Esophagus muscularis mucosa (tissue), 4 donors: ENCODE measurements at places on chromosomes 11 and 22. TPM values are rescaled to one million over a fixed set of nuclear protein-coding genes. Genes with fewer than 3 reads are reported as not detected.

DNA sequence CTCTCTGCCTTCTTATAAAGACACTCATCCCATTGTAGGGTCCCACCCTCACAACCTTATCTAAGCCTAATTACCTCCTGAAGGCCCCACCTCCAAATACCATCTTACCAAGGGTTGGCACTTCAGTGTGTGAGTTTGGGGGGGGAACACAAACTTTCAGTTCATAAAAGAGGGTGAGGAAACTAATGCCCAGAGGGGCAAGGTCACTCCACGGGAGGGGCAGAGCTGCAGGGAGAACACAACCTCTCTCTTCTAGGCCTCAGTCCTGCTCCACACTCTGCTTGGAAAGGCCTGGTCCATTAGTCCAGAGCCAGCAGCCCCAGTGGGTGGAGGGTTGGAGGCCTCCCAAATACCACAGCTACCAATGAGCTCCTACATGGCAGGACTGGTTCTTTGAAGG lies 2.7 kb upstream of the BATF2 start:
- no peak for DNase-seq

DNA sequence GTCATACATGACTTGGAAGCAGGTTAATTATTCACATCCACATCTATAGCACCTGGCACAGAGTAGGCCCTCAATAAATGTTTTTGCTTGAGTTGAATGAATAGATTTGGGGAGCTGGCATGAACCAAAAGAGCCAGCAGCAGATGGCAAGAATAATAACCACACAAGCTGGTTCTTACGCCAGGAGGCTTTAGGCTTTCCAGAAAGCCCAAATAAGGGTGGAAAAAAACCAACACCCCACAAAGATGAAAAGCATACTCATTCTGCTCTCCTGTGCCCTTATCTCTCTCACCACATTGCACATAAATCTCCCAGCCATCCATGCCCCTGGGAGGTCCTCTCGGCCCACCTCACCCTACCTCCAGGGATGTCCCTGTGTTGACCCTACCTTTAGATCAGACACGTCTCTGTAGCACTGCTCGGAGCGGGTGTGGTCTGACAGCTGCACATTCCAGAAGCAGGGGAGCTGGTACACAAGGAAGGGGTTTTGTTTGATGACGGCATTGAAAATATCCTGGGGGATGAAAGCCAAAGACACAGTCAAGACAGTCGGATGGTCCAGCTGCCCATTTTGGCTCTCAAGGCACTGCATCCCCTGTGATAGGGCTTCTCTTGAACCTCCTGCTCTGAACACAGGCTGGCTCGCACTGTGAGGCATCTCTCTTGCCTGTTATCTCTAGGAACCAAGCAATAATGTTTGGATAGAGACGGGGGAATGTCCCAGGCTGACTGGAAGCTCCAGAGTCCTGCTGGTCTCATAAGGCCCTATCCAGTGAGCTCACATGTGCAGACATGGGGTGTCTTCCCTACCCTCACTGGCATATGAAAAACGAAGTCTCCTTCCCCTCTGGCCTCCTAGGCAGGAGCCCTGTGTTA lies 323.6 kb upstream of the SYN3 start:
- DNase-seq = peak; percentile 55

- DNase-seq = no peak
These were observed 7.1 kb downstream of the PHLDB1 start for GRCh38 chr11:118614511-118614910.

ENTHD1 gene
- total RNA-seq = not detected

MISFA gene
- 7.1 TPM for total RNA-seq

LDHAL6A gene
- total RNA-seq = not detected

CCDC90B gene
- 22.7 TPM for total RNA-seq

GRCh38 chr11:46664612-46665011 lies 35.8 kb downstream of the ARHGAP1 start:
- no peak for DNase-seq

DNA sequence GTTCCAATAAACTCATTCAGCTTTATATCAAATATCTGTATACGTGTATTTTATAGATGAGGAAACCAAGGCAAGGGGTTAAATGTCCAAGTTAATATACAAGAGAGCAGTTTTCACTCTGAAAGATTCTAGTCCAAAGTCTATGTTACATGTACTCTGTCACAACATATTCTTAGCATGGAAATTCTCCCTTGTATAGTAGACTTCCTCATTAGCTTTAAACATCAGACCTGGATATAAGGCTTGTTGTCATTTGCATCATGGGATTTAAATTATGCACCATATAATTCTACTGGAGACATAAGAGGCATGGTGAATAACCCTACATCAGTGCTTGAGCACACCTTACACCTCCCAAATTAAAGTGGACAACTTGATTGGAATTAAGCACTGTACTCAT lies 681.9 kb upstream of the CCDC179 start:
- DNase-seq = no peak

- peak; percentile 96 for DNase-seq
These were observed 2.8 kb downstream of the PARVB start for GRCh38 chr22:44026630-44027511.

DNA sequence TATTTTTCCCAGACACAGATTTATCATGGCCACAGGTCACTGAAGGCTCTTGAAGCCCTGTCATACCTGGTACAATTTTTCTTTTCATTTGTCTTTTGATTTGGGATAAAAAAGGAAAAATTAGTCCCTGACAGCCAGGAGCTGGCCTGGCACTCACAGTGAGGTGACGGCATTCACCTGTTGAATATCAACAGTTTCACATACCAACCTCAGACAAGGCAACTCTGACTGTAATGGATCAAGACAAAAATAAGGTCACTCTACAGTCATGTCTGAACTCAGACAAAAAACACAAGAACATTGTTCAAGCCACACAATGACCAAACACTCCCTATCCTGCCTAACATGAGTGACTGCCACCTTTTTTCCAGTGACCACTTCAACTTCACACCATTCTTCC lies 392.9 kb downstream of the TENM4 start:
- DNase-seq = no peak

SERHL2 gene
- total RNA-seq = 9.1 TPM

DNA sequence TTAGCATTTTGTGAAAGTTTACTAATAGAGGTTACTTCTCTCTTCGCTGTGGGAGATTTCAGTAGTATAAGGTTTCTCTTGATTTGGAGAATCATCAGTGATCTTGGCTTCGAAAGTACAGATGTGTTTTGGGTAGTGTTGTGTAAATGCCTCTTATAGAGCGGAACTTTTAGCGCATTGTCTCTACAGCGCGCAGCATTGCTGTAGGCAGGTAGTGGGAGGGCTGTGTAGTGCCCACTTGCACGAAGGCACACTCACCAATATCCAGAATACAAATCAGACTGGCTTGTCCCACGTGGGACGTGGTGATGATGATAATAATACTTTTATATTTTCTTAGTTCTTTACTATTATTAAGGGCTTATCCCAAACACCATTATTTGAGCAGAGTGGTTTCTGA lies 51.4 kb downstream of the FAM83F start:
- DNase-seq = no peak

- no peak for DNase-seq
These were observed 349 bp downstream of the TSSC4 start for GRCh38 chr11:2400762-2401435.

GRCh38 chr11:121482231-121483129 lies 29.7 kb upstream of the SORL1-AS1 start:
- DNase-seq = no peak
